Activated T-helper 1 cell treated with Interleukin-2 at 50 U/mL for 16 hours (primary cell): ENCODE measurements at places on chromosomes 13 and 19.

GRCh38 chr13:41059456-41060081, 1.7 kb upstream of the WBP4 start:
- DNase-seq, result no peak

- no peak for DNase-seq
Observed at GRCh38 chr13:50519866-50520265, 323.6 kb downstream of the DLEU7 start.

GRCh38 chr19:36409841-36410240, 8.6 kb downstream of the ZFP82 start:
- no peak for DNase-seq

- no peak for DNase-seq
Observed at GRCh38 chr19:42285541-42285941, 16.4 kb upstream of the PRR19 start.

- no peak for DNase-seq
Observed at GRCh38 chr19:39021063-39021462, 11.3 kb downstream of the FBXO27 start.

GRCh38 chr13:82962397-82962796, 919.9 kb downstream of the SLITRK1 start:
- no peak for DNase-seq

GRCh38 chr13:100790405-100790804, 115.8 kb upstream of the TMTC4 start:
- DNase-seq, result no peak

DNA sequence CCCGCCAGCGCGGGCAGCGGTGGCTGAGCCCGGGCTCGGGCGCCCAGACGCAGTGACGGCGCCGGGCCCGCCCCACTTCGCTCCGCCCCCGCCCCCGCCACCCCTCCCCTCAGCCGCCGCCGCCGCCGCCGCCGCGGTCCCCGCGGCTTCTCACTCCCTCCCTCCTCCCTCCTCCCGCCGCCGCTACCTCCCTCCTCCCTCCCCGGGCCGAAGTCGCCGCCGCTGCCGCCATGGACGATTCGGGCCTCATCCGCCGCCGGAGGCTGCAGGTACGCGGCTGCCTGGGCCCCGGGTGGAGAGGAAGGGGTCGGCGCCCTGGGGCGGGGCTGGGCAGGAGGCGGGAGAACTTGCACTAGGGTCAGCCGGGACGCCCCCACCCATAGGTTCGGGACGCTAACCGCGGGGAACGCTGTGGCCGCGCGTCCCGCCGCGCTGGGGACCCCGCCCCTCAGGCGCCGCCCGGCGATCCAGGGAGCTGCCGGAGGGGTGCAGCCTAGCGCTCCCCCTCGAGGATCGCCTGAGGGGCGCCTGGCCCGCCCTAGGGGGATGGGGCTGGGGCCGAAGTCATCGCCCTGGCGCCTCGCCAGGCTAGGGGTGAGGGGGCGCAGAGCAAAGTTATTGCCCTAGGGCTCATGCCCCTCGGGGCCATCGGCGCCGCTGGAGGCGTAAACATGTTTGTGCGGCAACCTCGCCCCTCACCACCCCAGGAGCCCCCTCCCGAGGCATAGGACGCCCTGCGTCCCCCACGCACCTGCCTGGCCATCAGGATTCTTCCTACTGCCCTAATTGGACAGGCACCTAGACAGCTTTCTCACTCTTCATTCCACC, 427 bp downstream of the RTBDN start:
- no peak for DNase-seq

DNA sequence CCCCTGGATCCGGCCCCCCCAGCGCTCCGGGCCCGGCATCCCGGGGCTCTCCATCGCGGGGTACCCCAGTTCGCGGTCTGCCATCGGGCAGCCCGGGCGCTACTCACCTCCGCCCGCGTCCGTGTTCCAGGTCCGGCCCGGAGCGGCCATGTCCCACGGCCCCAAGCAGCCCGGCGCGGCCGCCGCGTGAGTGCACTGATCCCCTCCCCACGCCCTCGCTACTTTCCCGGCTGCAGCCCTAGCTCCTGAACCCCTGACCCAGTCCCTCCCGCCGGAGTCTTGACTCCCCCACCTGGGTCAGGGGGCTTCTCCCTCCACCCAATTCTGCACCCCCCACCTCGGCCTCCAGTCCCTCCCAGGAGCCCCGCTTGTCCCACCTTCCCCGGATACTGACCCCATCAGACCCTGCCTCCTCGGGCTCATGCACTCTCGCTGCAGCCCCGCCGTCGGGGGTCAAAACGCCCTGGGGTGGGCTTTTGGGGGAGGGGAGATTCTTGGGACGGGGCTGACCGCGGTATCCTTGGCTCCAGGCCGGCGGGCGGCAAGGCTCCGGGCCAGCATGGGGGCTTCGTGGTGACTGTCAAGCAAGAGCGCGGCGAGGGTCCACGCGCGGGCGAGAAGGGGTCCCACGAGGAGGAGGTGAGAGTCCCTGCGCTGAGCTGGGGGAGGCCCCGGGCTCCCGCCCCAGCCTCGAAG, 566 bp downstream of the HMG20B start:
- DNase-seq, result no peak

GRCh38 chr19:51119101-51119500, 5.6 kb upstream of the SIGLEC9 start:
- no peak for DNase-seq

DNA sequence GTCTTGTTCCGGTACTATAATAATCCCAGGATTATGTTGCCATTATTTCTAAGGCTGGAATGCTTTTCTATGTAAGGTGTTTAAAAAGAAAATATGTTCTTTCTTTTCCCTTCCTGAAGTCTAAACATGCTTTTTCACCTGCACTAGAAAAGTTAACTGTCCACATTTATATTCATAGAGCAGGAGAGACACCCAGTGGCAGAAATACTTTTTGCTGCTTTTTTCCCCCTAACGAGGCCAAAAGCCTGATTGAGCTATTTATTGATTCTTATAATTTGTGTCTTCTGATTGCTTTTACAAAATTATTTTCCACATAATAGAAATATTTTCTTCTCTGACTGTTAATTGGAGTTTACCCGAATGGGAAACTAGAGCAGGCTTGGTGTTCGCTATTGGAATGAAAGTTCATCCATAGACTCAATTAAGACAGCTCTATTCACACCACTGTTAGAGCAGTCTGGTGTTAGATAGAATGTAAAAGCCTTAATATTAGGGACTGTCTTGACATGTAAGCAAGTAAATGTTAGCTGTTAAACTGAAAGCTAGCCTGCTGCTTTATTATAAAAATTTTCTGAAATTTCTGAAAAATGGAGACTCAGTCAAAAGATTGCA, 15.8 kb downstream of the GPR180 start:
- DNase-seq, result no peak

GRCh38 chr13:26468265-26468801, 89.2 kb upstream of the WASF3 start:
- no peak for DNase-seq

- DNase-seq, result no peak
Observed at GRCh38 chr19:15445227-15445605, 4.5 kb downstream of the WIZ start.

GRCh38 chr13:66128692-66129269, 1101.4 kb downstream of the PCDH9 start:
- no peak for DNase-seq

- no peak for DNase-seq
Observed at GRCh38 chr19:2812414-2813234, 7.0 kb upstream of the ZNF554 start.

DNA sequence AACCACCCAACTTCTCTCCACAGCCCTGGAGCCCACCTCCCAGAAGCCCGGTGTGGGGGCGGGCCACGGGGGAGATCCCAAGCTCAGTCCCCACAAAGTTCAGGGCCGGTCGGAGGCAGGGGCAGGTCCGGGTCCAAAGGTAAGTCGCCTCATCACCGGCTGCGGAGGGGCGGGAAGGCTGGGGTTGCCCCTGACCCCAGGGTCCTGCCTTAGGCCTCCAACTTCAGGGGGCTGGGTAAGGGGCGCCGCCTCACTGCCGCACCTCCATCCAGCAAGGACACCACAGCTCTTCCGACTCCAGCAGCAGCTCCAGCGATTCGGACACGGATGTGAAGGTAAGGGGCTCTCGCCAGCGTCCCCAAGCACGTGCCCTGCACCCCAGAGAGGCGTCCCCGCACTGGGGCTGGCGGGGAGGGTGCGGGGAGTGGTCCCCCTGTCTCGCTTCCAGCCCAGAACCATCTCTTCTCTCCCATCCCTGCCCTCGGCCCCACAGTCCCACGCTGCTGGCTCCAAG, 358 bp downstream of the C19orf33 start:
- DNase-seq, result no peak

- DNase-seq, result no peak
Observed at GRCh38 chr13:108137176-108137575, 78.2 kb downstream of the LIG4 start.

GRCh38 chr19:44003461-44004009, 778 bp downstream of the ZNF230 start:
- no peak for DNase-seq

- DNase-seq, result no peak
Observed at GRCh38 chr13:50921706-50922105, 12.1 kb downstream of the RNASEH2B start.

GRCh38 chr13:95056266-95056665, 245.0 kb downstream of the ABCC4 start:
- DNase-seq, result no peak

DNA sequence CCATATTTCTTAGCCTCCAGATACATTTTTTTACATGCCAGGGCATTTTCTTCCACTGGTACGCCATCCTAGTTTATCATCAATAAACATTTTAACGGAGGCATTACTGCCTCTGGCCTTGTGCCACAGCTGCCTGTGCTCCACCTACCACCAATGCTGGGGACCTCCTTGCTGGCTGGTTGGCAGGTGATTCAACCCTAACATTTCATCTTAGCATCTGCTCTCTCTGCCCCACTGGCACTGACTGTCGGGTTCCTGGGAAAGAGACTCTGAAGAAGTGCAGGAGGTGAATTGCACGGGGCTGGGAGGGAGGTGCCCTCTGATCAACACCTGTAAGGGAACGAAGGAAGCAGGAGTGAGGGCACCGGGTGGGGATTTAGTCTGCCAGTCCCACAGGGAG, 51.4 kb upstream of the KCTD15 start:
- DNase-seq, result no peak

DNA sequence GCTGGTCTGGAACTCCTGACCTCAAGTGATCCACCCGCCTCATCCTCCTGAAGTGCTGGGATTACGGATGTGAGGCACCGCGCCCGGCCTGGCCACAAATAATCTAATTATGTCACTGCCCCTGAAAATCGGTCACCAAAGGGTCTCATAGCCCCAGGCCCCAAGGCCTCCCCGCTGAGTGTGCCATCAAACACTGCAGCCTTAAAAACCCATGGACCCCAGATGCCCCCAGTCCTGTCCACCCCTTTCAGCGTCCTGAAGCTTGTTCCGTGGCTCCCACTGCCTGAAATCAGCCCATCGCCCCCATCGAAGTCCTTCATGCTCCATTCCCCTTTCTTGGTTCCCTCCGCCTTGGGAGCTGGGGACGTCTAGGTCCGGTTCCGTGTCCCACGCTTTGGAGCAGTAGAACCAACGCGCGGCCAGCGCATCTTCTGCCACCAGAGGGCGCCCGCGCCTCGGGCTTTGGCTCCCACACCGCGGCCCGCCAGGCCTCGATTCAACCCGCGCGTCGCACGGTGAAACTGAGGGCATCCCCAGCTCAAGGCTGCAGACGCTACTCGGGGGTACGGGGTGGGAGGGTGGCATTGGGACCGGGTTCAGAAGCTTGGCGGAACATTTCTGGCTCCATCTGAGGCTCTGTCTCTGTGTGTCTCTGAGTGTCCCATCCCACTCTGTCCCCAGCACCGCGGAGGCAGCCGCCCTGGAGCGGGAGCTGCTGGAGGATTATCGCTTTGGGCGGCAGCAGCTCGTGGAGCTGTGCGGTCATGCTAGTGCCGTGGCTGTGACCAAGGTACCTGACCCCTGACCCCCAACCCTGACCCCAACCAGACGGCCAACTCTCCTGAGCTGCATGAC, 3.5 kb downstream of the YJEFN3 start:
- DNase-seq, result peak; percentile 81

- DNase-seq, result no peak
Observed at GRCh38 chr19:38442736-38443135, 9.2 kb downstream of the RYR1 start.

- no peak for DNase-seq
Observed at GRCh38 chr13:109859898-109860297, 73.5 kb upstream of the IRS2 start.

- DNase-seq, result no peak
Observed at GRCh38 chr13:98945863-98946605, 31.8 kb downstream of the DOCK9 start.

DNA sequence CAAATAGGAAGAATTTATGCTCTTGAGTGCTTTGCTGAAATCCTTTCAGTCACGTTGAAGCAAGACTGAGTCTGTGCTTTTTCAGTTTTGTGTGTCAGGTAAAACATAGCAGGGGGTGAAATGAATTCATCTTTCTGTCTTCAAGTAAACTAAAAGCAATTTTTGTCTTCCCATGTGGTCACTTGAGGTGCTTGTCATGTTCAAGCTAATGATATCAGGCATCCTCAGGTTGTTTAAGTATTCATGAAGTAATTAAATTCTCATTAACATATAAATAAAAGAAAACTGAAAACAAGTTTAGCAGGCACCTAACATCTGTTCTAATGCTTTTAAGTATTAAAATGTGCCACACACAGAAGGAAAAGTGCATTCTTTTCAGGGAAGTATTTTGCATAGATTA, 2701.3 kb downstream of the PCDH9 start:
- no peak for DNase-seq

GRCh38 chr13:43116242-43116641, 92.9 kb downstream of the DNAJC15 start:
- DNase-seq, result no peak

GRCh38 chr13:107020393-107020792, 452.5 kb upstream of the ARGLU1 start:
- no peak for DNase-seq

GRCh38 chr13:77269141-77269540, 57.8 kb downstream of the MYCBP2 start:
- DNase-seq, result no peak

DNA sequence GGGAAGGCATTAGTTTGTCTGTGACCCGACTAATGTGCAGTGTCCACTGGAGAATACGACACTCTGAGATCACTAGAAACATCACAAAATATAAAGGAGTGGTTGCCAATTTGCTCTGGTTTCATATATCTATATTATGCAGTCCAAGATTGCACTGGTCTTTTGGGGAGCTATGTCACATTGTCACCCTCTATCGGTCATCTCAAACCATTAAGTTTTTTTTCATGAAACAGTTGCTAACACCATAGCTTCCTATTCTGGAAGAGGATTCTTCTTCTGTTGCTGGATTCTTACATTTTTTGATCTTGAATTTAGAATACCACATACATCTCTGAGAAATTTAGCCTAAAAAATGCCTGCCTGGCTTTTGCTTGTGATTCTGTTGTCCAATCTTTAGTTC, 168.6 kb downstream of the LACC1 start:
- DNase-seq, result no peak

GRCh38 chr13:100213576-100213975, 124.7 kb downstream of the PCCA start:
- no peak for DNase-seq

GRCh38 chr19:10828981-10829821, 6.8 kb downstream of the TMED1 start:
- no peak for DNase-seq

- DNase-seq, result no peak
Observed at GRCh38 chr13:37139356-37139755, 33.9 kb upstream of the CSNK1A1L start.
